ENCODE measurements at places on chromosomes 16 and 17.
A peak's percentile ranks its signal among the peaks of the same experiment; 100 is the strongest.

DNA sequence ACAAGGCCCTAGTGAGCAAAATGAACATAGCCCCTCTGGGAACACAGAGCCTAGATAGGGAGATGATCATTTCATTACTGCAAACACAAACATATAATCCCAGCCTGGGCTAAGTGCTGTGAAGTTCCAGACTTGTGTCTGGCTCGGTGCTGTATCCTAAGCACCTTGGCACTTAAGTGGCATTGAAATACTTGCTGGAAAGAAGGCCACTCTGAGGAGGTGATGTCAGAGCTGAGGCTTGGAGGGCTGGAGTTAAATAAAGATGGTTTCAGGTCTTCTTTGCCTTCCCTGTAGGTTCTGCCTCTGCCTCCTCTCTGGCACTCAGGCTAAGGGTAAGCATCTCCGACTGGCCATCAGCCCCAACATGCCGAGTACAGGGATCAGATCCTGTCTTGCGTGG is 2.4 kb upstream of the CACNA1G start:
- no peak for DNase-seq

- peak; percentile 73 for DNase-seq
These were observed 998 bp upstream of the TMEM11 start for GRCh38 chr17:21214777-21215541.

DNA sequence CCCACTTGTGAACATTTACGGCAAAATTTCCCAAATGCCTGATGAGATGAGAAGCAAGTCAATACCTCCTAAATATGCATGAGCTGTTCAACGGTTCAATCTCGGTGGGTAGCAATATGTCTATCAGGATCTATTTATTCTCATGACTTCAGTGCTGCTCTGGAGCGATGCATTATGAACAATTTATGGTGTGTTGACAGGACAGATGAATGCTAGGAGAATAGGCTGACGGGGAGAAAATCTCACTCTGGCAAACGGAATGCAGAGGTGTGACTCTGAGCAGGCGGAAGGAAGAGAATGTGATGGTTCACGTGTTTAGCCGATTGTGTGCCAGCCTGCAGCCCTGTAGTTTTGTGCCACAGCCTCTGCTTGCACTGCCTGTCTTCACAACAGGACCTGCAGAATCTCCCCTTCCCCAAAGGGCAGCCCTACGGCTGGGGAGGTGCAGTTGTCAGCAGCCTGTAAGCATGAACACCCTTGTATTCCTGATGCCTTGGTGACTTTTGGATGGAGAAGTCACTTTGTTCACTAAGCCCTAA is 345.2 kb downstream of the PHKB start:
- no peak for DNase-seq

DNA sequence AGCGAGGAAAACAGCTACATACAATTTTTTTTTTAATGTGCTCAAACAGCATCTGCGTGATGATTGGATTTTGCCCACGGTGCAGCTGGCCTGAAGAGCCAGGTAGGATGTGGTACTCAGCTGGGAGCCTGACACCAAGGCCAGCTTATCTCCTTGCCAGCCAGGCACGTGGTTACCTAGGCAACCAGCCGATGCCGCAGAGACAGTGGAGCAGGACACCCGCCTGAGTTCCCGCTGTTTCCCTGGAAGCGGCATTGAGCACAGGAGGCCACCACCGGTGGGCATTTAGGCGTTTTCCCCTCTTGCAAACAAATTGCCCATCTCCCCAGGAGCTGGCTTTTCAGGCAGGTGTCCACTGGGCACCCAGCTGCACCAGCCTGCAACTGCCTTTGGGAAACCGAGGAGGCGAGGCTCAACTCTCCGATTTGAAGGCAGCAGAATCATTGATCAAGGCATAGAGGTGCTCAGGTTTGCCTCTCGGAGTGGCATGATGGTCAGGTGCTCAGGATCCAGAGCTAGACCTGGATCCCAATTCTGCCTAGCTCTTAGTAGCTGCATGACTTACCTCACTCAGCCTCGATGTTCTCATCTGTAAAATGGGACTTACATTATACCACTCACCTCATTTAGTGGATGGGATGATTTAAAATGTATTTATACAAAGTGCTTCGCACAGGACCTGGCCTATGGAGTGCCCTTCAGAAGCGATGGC is 137.5 kb upstream of the PLCG2 start:
- DNase-seq: peak; percentile 45

Data from GM23338 (cell line).